Fibroblast of skin of scalp (primary cell): ENCODE measurements at places on chromosomes 4 and X.
A peak's percentile ranks its signal among the peaks of the same experiment; 100 is the strongest.

DNA sequence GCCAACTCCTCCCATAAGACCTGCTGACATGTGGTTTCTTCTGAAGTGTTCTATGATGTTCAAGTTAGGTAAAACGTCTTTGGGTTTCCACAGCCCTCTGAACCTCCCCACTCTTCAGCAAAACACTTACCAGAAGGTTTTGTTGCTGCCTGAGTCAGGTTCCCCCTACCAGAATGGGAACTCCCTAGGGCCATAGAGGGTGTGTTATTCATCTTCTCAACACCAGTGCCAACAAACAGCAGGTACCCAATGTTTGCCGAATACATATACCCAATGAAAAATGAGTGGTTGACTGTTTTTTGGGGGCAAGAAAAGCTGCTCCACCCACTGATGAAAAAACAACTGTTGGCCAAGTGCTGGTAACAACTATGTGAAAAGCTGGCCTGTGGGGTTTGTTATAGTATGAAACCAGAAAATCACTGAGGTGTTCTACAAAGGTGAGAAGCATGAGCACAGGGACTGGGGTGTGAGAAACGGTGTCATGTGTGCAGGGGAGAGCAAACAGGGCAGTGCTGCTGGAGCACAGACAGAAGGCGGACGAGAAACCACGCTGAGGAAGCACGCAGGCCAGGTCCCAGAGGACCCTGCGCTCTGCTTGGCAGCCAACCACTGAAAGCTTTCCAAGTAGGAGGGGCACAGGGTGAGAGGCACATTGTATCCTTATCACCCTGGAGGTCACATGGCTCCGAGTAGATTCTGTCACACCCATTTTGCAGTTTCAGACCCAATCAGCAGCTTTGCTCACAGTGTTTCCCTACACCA, 28.8 kb downstream of the ATP8A1 start:
- no peak for DNase-seq

- no peak for DNase-seq
Observed at GRCh38 chr4:142130666-142131065, 494.3 kb downstream of the IL15 start.

- DNase-seq: peak; percentile 58
Observed at GRCh38 chr4:144583658-144584057, 62.3 kb upstream of the HHIP start.

GRCh38 chr4:2888886-2889285, 45.2 kb downstream of the ADD1 start:
- DNase-seq: peak; percentile 15

DNA sequence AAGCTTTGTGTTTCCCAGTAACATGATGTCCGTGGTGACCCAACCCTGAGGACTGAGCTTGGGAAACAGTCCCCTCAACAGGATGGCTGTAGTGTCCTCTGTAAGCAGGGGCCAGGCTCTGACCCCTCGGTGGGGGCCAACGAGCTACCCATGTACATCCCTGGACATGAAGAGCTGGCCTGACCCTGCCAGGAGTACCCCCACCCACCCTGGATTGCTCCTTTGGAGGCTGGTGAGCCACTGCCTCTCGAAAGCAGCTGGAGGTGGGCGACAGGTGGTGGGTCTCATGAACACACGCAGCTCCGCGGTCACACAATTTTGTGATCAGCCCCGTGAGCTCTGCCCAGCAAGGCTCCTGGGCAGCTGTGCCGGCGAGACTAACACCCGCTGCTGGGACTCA, 33.5 kb downstream of the NSG1 start:
- no peak for DNase-seq

- no peak for DNase-seq
Observed at GRCh38 chrX:40406330-40406859, 174.4 kb upstream of the ATP6AP2 start.

- peak; percentile 75 for DNase-seq
Observed at GRCh38 chr4:186844059-186844681, 120.5 kb upstream of the FAT1 start.

- DNase-seq: no peak
Observed at GRCh38 chrX:9700555-9700954, 65.1 kb downstream of the GPR143 start.

DNA sequence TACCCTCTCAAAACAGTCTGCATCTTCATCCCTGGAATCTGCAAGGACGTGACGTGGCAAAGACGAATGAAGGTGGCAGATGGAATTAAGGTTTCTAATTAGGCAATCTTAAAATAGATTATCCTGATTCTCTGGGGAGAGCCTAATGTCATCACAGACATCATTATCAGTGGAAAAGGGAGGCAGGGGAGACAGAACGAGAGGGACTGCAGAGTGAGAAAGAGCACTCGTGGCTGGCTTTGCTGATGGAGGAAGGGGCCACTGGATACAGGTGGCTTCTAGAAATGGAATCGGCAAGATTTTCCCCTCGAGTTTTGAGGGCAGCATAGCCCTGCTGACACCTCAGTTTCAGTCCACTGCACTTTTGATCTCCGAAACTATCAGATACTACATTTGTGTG, 110.6 kb downstream of the ASMT start:
- no peak for DNase-seq

GRCh38 chrX:77087529-77088169, 359.5 kb upstream of the FGF16 start:
- DNase-seq: peak; percentile 57

- no peak for DNase-seq
Observed at GRCh38 chr4:119471259-119471658, 149.3 kb upstream of the FABP2 start.

- DNase-seq: no peak
Observed at GRCh38 chrX:69216911-69217310, 51.7 kb upstream of the PJA1 start.

- DNase-seq: peak; percentile 51
Observed at GRCh38 chr4:7398104-7398423, 36.7 kb downstream of the PSAPL1 start.

DNA sequence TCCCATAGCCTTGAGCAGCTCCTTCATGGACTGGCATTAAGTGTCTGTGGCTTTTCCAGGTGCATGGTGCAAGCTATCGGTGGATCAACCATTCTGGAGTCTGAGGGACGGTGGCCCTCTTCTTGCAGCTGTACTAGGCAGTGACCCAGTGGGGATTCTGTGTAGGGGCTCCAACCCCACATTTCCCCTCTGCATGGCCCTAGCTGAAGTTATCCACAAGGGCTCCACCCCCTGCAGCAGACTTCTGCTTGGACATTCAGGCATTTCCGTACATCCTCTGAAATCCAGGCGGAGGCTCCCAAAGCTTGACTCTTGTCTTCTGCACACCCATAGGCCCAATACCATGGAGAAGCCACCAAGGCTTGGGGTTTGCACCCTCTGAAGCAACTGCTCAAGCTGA, 89.3 kb upstream of the PGRMC2 start:
- no peak for DNase-seq

DNA sequence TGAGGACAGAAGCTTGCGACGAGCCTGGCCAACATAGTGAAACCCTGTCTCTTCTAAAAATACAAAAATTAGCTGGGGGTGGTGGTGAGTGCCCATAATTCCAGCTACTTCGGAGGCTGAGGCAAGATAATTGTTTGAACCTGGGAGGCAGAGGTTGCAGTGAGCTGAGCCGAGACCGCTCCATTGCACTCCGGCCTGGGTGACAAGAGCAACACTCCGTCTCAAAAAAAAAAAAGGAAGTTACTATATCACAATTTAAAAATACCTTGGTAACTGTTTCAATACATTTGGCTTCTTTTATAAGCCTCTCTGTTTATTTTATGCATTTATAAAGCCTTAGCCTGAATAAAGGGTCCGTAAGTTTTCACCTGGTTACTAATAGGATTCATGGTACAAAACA, 46.6 kb upstream of the CHRNA9 start:
- no peak for DNase-seq

DNA sequence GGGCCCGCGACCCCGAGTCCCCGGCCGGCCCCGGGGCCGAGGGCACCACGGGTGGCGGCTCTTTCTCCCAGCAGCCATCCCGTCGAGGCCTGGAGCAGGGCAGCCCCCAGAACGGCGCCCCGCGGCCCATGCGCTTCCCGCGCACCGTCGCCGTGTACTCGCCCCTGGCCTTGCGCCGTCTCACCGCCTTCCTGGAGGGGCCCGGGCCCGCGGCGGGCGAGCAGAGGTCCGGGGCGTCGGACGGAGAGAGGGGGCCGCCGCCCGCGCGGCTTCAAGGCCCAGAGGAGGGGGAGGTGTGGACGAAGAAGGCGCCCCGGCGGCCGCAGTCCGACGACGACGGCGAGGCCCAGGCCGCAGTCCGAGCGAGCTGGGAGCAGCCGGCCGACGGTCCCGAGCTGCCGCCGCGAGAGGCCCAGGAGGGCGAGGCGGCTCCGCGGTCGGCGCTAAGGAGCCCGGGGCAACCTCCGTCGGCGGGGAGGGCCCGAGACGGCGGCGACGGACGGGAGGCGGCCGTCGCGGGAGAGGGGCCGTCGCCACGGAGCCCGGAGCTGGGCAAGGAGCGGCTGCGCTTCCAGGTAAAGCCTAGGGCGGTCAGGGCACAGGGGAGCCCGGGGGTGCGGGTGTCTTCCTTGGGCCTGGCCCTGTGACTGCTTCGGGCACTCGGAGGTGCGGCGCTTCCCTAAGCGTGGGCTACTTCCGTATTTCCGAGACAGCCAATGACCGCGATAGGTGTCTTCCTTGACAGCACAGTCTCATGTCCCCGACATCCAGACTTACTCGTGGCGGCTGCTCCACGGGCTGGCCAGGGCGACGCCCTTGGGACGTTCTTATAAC, 845 bp downstream of the ZAR1 start:
- no peak for DNase-seq

GRCh38 chr4:7009564-7009963, 33.6 kb upstream of the TADA2B start:
- no peak for DNase-seq
